Daoy (cell line): ENCODE measurements at places on chromosomes 6 and 20. TPM values are rescaled to one million over a fixed set of nuclear protein-coding genes. Genes with fewer than 3 reads are reported as not detected.

DNA sequence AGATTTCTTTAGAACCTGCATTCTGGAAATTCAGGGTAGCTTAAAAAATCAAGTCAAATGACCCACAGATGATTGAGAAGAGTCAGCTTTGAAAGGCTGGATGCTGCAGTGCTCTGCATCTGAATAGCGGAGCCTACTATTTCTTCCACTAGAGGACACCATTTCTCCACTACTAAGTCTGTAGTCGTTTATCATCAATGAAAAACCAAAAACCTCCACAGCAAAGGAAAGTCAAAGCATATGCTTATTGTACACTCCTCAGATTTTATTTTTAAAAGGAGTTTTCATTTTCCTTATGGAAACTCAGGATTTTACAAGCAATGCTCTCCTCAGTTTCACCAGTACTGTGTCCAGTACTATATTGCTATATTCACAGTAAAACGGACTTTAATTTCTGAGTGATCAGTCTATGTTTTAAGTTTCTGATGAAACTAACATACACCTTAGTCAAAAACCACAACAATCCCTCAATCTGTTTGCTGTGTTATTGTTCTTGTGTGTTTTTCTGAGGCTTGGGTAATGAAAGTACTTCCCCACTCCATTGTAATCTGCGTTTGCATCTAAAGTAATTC is 50.5 kb upstream of the ENPP5 start:
- DNase-seq, result peak; percentile 9

DNA sequence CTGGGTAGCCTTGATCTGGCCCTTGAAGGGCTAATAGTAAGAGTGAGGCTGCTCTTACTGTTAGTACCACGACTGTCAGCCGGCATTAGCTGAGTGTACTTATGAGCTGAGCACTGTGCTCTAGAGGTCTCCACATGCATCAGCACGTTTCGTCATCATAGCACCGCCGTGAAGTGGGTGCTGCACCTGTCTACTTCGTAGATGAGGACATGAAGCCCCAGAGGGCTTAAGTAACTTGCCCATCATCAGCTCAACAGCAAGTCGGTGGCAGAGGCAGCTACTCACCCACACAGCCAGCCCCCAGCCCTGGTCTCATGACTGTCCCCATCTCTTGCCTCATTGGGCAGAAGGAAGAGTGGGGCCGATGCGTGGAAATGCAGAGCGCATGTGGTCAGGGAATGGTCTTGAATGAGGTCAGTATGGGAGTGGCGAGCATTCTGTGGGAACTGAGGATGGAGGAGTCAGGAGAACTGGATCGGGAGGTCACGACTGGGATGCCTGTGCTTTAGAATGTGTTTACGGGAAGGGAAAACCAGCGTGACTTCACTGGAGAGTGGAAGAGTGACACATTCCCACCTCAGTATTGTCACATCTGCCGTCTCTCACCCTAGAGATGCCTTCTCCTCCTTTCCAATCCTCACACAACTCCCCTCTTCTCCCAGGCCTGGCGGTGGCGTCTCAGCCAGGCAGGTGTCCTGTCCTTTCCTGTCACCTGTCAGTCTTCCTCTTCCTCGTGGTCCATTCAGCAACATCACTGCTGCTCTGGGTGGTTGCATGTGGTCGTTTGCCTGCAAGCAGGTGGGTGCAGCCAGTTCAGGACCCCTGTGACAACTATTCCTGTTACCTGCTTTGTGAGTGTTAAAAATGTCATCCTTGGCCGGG is 6.0 kb downstream of the SYTL3 start:
- DNase-seq, result no peak

GRCh38 chr6:76217606-76218005 is 145.1 kb upstream of the IMPG1 start:
- DNase-seq, result no peak

- DNase-seq, result no peak
Measured at GRCh38 chr20:9179867-9180266, 111.0 kb downstream of the PLCB4 start.

GRCh38 chr6:140828856-140829255 is 1303.9 kb upstream of the GJE1 start:
- peak; percentile 4 for DNase-seq

DNA sequence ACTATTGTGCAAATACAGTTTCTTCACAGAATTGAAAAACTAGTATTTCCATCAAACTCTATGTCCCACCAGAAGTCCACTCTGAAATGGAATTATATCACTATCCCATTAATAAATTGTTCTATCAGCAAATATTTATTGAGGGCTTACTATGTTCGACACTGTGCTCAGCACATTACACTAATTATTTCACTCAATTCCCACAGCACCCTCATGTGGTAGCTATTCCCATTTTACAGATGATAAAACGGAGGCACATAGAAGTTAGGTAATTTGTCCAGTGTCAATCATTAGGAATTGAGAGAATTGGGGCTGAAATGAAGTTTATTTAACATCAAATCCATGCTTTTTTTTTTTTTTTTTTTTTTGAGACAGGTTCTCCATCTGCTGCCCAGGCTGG is 52.5 kb downstream of the MKKS start:
- DNase-seq, result peak; percentile 3

GRCh38 chr6:139531148-139532115 is 157.0 kb upstream of the CITED2 start:
- DNase-seq, result peak; percentile 20

GRCh38 chr6:82260997-82261732 is 13.6 kb upstream of the IBTK start:
- no peak for DNase-seq

GRCh38 chr6:558089-558488 is 98.8 kb downstream of the HUS1B start:
- no peak for DNase-seq

DNA sequence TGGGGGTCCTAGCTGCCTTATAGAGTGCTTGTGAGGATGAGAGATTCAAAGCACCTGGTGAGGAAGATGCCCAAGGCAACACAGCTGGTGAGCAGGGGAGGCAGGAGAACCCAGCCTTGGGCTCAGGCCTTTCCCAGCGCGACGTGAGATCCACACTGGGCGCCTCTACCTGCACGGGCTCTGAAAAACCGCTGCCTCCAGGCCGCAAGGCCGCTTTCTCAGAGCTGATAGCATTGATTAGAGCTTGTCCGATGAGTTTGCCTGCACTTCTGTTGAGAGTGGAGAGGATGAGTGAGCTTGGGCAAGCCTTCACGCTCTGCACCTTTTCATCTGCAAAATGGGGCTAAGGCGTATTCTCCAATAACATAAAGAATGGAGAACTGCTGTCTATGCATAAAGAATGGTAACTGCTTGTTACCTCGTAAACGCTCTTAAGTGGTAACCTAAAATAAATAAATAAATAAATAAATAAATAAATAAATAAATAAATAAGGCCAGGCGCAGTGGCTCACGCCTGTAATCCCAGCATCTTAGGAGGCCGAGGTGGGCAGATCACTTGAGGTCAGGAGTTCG is 916 bp downstream of the PABPC1L start:
- DNase-seq, result no peak

DNA sequence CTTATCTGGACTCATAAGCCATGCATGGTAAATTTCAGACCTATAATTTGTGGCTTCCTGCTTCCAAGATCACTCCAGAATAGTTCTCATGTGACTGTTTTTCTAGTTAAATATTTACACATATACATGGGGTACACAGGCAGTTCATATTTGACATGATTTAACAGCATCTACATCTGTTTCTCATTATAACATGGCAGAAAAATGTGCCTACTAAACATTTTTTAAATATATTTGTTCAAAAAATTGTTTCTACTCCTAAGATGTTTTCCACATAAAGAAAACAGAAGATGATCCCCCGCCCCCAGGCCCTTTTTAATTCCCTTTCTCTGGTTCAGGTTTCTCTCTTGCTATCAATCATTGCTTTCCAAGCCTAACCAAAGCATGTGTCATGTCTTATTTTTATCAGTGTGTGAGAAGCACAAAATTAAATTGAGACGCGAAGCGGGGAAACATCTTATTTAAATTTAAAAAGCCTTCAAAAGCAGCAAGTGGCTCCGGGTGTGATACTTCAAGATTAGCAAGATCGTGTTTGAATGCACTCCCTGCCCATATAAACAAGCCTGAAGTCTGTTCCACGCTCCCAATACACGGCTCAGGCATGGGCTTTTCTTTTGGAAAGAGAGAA is 37.3 kb downstream of the IPCEF1 start:
- DNase-seq, result peak; percentile 64

DNA sequence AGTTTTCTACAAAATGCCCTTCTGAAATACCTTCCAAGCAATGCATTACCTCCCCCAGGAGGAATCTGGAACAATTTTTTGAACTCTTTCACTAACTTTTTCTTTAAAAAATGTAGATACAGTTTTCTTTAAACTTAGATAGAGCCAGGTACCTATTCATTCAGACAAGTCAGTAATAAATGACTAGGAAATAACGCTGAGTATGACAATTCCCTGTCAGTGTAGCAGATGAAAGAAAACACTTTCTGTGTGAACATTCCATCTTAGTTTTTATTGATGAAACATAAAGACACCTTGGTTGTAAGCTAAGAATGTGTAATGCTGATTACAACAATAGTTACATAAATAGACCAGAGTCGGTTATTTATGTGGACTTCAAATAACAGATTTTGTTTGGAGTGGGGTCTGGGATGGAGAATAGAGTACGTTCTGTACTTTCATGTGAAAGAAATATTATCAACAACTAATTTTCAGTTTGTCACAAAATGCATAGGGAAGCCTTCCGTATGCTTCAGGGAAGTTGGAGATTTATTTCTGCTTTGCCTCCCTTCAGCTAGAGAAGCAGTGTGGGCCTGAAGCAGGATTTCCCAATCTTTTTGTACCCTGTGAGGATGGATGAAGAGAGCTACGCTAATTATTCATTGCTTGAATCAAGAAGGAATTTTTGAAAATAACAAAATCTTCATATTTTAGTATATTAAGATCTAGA is 19.2 kb upstream of the QKI start:
- DNase-seq, result no peak

DNA sequence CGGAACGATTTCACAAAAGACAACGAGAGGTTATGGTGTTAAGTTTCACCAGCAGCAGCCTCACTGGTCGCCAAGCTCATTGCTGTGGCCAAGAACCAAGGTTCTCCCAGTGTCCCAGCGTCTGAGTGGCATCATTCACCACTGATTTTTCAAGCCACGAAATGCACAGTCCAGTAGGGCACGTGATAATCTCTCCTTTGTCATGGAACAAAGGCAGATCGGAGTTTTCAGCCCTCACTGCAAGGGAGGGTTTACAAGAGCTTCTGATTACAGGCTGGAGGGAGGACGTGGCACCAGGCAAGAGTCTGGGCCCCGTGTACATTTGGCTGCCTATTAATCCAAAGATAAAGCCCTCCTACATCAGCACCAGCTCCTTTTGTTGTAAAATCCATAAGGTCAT is 2.0 kb downstream of the CD24 start:
- no peak for DNase-seq

DNA sequence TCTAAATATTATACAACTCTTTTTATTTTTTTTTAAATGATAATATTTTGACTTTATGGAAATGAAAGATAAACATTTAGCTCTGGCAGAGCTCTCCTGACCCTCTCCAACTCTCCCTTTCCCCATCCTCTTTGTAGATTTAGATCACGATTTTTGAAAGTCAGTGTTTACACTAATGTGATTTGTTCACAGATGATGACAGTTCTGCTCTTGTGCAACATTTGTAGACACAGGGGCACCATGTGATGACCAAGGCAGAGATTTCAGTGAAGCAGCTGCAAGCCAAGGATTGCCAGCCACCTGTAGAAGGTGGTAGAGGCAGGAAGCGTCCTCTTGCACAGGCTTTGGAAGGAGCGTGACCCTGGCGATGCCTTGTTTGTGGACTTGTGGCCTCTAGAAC is 483.2 kb downstream of the QKI start:
- no peak for DNase-seq

GRCh38 chr20:36064658-36065426 is 89.7 kb upstream of the EPB41L1 start:
- peak; percentile 91 for DNase-seq

DNA sequence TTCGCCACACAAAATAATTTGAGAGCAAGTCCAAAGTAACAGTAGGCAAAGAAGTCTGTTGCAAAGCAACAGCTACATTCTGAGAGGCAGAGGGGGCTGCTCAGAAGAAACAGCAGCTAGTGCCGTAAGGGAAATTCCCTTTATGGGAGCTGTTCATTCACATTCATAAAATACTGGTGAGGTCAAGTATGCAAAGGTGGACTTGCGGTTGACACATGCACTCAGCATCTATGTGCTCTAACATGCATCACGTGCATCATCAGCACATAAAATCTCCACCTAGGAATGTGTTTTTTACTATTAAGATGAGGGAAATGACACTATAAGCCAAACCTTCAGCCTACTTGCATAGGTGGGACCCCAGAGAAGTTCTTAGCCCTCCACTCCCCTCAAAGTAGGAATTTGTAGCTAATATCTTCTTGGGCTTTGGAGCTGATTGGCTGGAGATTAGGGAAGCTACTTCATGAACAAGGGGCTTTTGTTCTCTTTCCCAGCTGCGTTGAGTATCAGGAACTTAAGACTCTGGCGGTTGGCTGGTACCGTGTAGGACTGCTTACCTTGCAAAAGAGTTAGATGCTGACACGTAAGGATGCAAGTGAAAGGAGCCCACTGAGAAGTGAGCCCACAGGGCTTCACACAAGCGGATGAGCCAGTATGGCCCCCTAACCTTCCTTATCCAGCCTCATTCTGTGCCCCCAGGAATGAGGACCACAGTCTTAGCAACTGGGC is 12.4 kb downstream of the CST3 start:
- no peak for DNase-seq

ULBP1 gene
- 1.2 and 1.6 TPM in 2 replicates for total RNA-seq

SLC22A3 gene
- total RNA-seq, result 0.77 and 1.8 TPM in 2 replicates

CDC25B gene
- total RNA-seq, result 39.7 and 43.3 TPM in 2 replicates

RAB44 gene
- under 0.01 and 0.65 TPM in 2 replicates for total RNA-seq

NFATC2 gene
- 0.18 and 0.40 TPM in 2 replicates for total RNA-seq

SGK2 gene
- total RNA-seq, result 0.06 TPM in 1 of 2 replicates, not detected in the other

RGS19 gene
- 18.2 and 25.6 TPM in 2 replicates for total RNA-seq

BCKDHB gene
- total RNA-seq, result 12.5 and 16.6 TPM in 2 replicates

GATA5 gene
- total RNA-seq, result not detected in 2 replicates
